ENCODE measurements at places on chromosomes 16 and 17. TPM values are rescaled to one million over a fixed set of nuclear protein-coding genes. Genes with fewer than 3 reads are reported as not detected.

ELMO3 gene
- 1.1 TPM for polyA plus RNA-seq

TP53 gene
- polyA plus RNA-seq = 44.1 TPM

KCNG4 gene
- polyA plus RNA-seq = 0.06 TPM

DNA sequence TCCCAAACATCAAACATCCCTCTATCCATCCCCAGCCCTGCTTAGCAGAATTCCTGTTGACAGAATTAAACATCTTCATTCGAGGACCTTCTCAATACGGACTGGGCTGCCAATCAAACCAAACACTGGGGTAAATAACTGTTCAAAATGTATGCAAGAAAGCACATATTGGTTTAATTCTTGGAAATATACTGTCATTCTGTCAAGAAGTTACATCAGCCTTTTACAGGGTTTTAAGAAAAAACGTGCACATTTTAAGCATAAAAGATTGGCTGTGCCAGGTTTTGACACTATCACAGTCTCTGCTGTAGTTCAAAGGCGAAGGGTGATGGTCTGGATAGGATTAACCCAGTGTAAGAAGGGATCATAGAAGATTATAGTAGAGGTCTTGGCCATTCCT lies 25.1 kb upstream of the CCNF start:
- no peak for DNase-seq

- no peak for DNase-seq
These were observed 6.5 kb upstream of the CAPNS2 start for GRCh38 chr16:55559933-55560516.

DNA sequence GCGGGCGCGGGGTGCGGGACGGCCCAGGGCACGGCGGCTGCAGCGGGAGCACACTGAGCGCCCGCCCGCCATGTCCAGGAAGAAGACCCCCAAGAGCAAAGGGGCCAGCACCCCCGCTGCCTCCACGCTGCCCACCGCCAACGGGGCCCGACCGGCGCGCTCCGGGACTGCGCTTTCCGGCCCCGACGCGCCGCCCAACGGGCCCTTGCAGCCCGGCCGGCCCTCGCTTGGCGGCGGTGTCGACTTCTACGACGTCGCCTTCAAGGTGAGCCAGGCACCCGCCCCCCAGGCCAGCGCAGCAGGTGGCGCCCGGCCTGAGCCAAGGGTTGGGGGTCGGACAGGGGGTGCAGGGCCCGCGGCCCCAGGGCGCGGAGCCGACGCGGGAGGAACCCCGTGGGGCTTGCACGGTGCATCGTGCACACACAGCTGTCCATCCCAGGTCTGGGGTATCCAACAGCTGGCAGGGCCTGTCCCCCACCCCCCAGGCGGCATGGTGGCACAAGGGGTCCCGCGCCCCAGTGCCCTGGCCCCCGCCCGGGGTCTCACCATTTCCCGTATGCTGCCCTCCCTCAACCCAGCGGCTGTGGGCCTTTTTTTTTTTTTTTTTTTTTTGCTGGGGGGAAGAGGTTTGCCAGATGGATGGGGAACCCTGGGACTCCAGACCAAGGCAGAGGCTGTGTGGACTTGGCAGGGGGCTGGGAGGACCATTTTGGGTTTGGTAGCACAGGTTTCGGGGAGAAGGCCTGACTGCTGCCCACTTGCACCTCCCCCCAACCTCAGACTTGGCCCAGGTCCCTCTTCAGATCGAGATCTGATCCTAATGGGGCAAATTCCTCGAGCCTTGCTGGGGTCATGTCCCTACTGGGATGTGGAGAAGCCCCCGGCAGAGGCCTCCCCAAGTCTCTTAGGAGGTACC lies 547 bp downstream of the RAB26 start:
- no peak for DNase-seq

Measured in hindlimb muscle (tissue), 1 donor.